ENCODE measurements at places on chromosomes 7 and 10. TPM values are rescaled to one million over a fixed set of nuclear protein-coding genes. Genes with fewer than 3 reads are reported as not detected.
A peak's percentile ranks its signal among the peaks of the same experiment; 100 is the strongest.

The ATP6V0A4 gene
- 0.44 TPM for total RNA-seq

DNA sequence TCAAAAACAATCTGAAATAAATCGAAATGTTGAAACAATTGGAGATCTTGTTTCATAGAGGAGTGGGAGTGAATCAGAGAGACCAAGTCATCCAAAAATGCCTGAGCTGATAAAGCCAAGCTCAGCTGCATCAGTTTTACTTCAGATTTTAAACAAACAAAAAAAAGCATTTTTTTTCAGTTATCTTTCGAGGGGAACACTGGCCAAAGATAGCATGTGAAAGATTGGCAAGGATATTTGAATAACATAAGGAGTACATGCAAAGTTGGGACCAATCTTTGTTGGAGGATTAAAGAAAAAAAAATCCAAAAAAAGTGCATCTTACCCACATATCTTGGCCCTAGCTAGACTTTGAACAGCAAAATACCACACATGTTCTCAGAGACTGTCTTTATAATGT, 47.2 kb downstream of the RHOBTB1 start:
- no peak for DNase-seq

The SPACDR gene
- 8.9 TPM for total RNA-seq

DNA sequence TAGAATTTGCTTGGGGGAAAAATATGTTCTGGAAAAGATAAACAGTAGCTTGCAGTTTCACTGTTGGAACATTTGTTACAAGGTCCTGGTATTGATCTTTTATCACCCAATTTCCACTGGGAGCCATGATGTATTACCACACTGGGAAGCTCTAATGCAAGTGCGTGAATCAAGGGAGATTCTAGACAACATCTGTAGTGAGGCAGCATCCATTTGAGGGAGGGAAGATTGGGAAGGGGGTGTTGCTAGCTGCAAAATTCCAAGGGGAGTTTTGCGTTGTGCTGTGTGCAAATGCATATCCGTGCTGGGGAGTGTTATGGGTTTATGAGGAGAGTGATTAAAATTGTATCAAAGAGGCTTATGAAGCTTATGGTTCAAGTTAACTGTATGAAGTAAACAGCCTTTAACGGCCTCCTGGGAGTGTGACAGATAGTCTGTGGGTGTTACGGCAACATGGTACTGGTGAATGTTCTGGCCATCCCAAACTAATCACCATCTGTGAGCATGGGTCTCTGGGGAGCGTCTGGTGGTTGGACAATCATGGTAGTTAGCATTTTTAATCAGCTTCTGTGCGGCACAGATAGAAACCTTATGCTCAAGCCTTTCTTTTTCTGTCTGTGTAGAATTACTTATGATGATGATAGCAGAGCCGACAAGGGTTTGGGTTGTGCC, 601.9 kb upstream of the GALNT17 start:
- DNase-seq: no peak

The NAT16 gene
- total RNA-seq: 1.1 TPM

GRCh38 chr10:107576746-107577145, 412.2 kb upstream of the SORCS1 start:
- no peak for DNase-seq

DNA sequence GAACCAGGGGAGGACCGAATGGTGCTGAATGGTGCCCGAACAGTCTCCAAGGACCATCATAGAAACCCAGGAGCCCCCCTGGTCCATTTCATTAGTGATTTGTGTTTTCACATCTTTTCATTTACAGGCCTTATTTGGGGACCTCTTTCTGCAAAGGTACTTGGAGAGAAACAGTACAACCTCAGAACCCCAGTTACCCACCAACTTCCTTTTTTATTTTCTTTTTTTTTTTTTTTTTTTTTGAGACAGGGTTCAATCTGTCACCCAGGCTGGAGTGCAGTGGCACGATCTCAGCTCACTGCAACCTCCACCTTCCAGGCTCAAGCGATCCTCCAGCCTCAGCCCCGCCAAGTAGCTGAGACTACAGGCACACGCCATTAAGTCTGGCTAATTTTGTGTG, 13.0 kb upstream of the ELN start:
- no peak for DNase-seq

The OLAH gene
- total RNA-seq: 2.3 TPM

The SPDYE2B gene
- total RNA-seq: not detected

DNA sequence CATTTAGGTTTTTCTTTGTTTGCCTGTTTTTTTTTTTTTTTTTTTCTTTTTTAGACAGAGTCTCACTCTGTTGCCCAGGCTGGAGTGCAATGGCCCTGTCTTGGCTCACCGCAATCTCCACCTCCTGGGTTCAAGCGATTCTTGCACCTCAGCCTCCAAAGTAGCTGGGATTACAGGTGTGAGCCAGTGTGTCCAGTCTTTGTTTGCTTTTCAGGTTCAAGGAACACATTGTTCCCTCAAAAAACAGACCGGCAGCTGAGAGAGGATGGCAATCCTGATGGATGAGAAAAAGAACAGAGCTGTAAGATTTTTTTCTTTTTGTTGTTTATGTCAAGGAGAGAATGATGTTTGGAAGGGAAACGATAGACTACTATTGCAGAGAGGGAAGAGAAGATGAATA, 23.3 kb upstream of the RHOBTB1 start:
- no peak for DNase-seq

DNA sequence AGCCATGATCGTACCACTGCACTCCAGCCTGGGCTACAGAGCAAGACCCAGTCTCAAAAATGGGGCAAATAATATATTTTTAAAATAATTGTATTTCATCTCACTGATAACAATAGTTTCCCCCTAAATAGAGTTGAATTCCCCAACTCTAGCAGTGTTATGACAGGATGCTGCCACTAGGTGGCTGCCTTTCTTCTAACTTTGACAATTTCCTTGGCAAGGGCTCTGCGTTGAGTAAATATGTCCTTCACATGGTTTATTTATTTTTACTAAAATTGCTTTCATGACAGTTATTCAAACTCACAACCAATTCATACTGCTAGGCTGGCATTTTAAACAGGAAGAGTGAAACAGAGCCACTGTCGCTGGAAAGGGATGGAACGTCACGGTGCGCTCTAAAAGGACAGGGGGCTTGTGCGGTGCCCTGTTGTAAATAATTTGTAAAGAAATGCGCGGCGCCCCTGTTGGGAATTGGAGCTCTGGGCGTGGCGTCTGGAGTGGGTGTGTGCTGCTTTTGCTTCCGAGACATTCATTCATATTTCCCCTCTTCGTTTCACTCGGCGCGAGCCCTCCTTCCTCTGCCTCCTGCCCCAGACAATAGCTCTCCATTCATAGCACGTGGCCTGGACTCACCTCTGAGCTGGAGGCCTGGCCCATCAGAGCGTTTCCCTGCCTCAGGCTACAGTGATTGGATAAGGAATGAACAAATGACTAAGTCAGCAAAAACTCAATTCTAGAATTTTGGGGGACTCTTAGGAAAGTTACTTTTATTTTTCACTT, 20.5 kb upstream of the PITRM1 start:
- DNase-seq: peak; percentile 55

The NEUROD6 gene
- 29.4 TPM for total RNA-seq

The CH25H gene
- 2.3 TPM for total RNA-seq

All from dorsolateral prefrontal cortex (tissue), 122 donors.